Endodermal cell (in vitro differentiated cells): ENCODE measurements at places on chromosomes 6 and 20. TPM values are rescaled to one million over a fixed set of nuclear protein-coding genes. Genes with fewer than 3 reads are reported as not detected.

RANBP9 gene
- 45.4 to 60.2 TPM (median 51.4 TPM) in 3 replicates for total RNA-seq

OVOL2 gene
- total RNA-seq = 13.7 and 15.3 TPM in 2 replicates

DNA sequence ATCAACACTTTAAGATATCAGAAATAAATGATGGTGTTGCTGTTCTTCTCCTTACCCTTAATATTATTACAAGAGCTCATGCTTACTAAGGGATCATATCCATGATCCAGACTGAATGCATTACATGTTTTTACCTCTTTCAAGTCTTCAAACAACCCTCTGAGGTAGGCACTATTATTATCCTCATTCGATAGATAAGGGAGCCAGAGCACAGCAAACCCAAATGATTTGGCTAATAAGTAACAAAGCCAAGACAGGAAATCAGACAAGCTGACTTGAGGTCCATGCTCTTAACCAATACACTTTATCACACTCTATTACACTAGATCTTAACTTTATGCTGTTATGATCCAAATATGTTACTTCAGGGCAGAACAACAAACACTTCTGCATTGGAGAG is 145.9 kb downstream of the RALGAPA2 start:
- H3K27ac ChIP-seq = no peak overlapping the region
- H3K4me1 ChIP-seq = no peaks in the 10 kb centered on the region
- H3K36me3 ChIP-seq = peaks cover 15% of the 10 kb centered on the region
- H3K4me3 ChIP-seq = no peak overlapping the region
- no peaks in the 10 kb centered on the region for H3K27me3 ChIP-seq

- H3K36me3 ChIP-seq = no peaks in the 10 kb centered on the region
- no peak for DNase-seq
- no peak overlapping the region for H3K27ac ChIP-seq
- no peak overlapping the region for H3K4me3 ChIP-seq
- no peaks in the 10 kb centered on the region for H3K27me3 ChIP-seq
Measured at GRCh38 chr6:147033267-147033666, 170.9 kb upstream of the STXBP5 start.

- no peak overlapping the region for H3K27ac ChIP-seq
- no peaks in the 10 kb centered on the region for H3K27me3 ChIP-seq
- no peak for DNase-seq
- H3K4me3 ChIP-seq = no peak overlapping the region
- H3K4me1 ChIP-seq = no peaks in the 10 kb centered on the region
Measured at GRCh38 chr6:69820438-69820837, 23.6 kb upstream of the LMBRD1 start.

GRCh38 chr6:5946181-5946580 is 60.5 kb downstream of the NRN1 start:
- H3K4me1 ChIP-seq = no peaks in the 10 kb centered on the region
- no peaks in the 10 kb centered on the region for H3K27me3 ChIP-seq
- H3K36me3 ChIP-seq = no peaks in the 10 kb centered on the region
